Muscle of leg (tissue), 16 donors: ENCODE measurements at places on chromosomes 6 and 20. TPM values are rescaled to one million over a fixed set of nuclear protein-coding genes. Genes with fewer than 3 reads are reported as not detected.
A peak's percentile ranks its signal among the peaks of the same experiment; 100 is the strongest.

- DNase-seq: no peak
These were observed 38.3 kb upstream of the GABRR1 start for GRCh38 chr6:89255417-89255816.

GRCh38 chr6:158037771-158038170 lies 56.1 kb downstream of the SYNJ2 start:
- DNase-seq: no peak

GRCh38 chr6:46961232-46961631 lies 39.5 kb upstream of the ADGRF5 start:
- no peak for DNase-seq

DNA sequence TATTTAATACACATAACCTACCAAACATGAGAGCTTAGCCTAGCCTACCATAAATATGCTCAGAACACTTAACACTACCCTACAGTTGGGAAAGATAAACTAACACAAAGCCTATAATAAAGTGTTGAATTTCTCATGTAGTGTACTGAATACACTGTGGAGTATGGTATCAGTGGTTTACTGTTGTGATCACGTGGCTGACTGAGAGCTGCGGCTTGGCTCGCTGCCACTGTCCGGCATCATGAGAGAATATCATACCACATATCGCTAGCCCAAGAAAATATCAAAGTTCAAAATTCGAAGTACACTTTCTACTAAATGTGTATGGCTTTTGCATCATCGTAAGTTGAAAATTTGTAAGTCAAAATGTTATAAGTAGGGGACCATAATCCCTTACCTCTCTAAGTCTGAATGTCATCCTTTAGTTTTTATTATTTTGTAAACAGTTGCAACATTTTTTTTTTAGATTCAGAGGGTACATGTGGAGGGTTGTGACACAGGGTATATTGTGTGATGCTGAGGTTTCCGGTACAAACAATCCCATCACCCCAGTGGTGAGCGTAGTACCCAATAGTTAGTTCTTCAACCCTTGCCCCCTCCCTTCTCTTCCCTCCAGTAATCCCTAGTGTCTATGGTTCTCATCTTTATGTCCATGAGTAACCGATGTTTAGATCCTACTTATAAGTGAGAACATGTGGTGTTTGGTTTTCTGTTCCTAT lies 14.6 kb upstream of the TAAR1 start:
- DNase-seq: no peak

DNA sequence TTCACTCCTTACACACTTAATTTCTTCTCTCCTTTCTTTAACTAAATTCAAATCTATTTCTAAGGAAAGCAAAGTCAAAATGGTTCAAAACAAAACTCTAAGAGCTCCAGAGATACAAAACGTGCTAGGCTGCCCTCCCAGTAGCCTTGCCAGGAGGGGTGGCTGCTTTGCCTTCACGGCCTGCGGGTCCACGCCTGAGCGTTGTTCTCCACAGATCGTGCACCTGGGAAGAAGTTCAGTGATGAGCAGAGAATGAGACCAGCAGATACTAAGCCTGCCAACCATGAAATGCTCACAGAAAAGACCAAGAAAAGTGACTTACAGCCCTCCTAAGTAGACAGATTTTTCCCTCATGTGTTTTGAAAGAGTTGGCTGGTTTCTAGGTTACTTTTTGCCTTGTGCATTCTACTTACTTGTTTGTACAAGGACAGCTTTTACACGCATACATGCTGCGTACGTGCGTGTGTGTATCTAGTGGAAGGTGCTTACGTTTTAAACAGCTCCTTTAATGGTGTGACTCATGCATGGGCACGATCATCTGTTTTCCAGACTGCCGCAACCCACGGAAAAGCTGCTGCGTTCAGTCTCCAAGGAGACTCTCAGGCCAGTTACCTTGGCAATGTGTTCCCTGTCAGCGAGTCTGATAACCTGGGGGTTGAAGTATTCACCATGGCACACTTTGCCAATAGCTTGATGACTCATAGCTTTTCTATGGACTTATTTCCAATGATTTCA lies 32.4 kb upstream of the PBOV1 start:
- DNase-seq: peak; percentile 58

Gene MMUT
- polyA plus RNA-seq: 24.9 TPM

- DNase-seq: no peak
These were observed 43.5 kb downstream of the FAM229B start for GRCh38 chr6:112130878-112131277.

Gene MACROD2
- polyA plus RNA-seq: 2.0 TPM

- no peak for DNase-seq
These were observed 57.2 kb upstream of the HFE start for GRCh38 chr6:26029857-26030653.

Gene HAO1
- not detected for polyA plus RNA-seq

Gene C20orf141
- polyA plus RNA-seq: not detected

- no peak for DNase-seq
These were observed 67.5 kb downstream of the RTN4IP1 start for GRCh38 chr6:106561686-106562405.

Gene ZC3H12D
- 0.24 TPM for polyA plus RNA-seq

DNA sequence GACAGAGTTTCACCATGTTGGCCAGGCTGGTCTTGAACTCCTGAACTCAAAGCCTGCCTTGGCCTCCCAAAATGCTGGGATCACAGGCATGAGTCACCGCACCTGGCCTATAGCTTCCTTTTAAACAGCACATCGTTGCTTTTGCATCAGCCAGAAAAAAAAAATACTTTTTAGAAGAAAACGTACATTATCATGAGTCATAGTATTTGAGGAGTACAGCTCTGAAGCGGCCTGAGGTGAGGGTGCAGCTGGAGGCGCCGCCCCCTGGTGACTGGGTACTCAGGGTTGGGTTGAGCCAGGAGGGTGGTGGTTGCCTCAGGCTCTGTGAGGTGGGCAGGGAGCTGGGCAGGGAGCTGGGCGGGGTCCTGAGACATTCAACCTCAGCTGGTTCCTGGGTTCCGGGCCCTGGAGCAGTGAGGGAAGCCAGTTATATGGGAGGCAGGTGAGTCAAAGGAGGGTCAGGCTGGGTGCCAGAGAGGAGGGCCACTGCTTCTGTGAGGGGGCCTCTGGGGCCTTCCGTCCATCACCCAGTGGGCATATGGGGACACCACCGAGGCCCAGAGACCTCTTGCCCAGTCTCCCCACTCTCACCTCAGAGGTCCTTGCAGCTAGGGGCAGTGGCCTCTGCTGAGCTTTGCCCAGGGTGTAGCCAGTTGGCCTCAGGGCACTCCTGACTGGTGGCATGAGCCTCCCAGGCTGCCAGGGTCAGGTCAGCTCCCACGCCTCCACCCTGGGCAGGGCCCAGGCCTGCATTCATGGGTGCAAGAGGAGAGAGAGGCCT lies 11.7 kb upstream of the ID1 start:
- DNase-seq: no peak

Gene CALHM6
- 2.2 TPM for polyA plus RNA-seq

Gene FABP7
- polyA plus RNA-seq: 1.0 TPM

GRCh38 chr6:83868639-83869038 lies 9.2 kb downstream of the CYB5R4 start:
- DNase-seq: no peak

DNA sequence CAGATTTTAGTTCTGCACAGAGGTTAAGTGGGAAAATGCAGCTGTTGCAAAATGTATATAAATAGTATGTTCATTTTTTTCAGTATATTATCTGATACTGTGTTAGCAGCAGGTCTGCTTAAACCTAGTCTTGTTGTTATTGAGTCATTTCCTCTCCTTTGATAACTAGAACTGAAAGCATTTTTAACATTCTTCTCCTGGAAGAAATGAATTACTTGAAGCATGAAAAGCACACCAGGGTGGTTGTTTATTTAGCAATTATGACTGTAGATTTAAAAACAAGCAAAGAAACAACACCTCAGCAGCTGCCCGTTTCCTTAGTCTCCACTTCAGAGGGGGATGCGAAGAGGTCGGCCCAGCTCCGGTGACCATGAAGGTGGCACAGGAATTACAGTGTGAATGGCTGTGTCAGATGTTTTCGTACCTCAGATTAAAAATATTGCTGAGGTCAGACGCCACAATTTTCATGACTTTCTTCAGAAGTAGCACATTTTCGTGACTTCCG lies 53.5 kb downstream of the GOPC start:
- DNase-seq: no peak

DNA sequence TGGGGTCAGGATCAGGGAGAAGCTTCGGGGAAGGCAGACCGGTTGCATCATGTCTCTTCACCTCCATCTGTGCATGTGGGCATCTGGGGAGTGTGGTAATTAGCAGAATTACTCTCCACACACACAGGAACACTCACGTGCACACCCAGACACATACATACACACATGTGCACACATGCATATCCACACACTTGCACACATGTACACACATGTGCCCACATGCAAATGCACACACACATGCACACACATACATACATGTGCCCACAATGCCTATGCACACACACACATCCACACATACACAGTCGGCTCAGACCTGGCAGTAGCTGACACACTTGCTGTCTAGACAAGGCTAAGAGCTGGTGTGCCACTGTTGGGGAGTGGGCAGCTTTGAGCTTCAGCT lies 212.3 kb upstream of the PMEPA1 start:
- DNase-seq: no peak

- no peak for DNase-seq
These were observed 96.6 kb downstream of the ARID1B start for GRCh38 chr6:156873654-156874380.

Gene CDH4
- 1.2 TPM for polyA plus RNA-seq

DNA sequence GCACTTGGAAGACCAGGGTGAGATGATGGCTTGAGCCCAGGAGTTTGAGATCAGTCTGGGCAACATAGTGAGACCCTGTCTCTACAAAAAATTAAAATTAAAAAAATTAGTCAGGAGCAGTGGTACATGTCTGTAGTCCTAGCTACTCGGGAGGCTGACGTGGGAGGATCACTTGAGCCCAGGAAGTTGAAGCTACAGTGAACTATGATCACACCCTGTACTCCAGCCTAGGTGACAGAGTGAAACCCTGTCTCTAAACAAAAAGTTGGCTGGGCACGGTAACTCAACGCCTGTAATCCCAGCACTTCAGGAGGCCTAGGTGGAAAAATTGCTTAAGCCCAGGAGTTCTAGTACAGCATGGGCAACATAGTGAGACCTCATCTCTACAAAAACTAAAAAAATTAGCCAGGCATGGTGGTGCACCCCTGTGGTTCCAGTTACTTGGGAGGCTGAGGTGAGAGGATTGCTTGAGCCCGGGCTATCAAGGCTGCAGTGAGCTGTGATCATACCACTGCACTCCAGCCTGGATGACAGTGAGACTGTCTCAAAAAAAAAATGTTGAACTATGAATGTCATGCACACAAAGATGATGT lies 60.8 kb upstream of the MYL9 start:
- no peak for DNase-seq

DNA sequence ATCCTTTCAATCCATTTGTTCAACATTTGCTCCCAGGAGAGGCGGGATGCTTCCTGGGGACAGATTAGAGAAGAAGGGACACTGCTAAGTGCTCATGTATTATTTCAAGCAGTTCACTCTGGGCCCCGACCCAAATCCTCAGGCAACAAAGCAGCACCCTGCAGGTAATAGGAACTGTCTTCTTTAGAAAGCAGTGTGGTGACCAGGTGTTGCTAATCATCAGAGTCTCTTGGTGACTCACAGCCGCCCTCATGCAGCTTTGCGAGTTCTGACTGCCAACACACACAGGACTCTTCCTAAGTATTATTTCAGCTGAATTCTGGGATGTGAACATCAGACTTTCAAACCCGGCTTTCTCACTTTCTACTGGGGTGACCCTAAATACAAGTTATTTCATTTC lies 356.4 kb downstream of the PRKN start:
- no peak for DNase-seq

- DNase-seq: no peak
These were observed 899.3 kb upstream of the MAP3K7 start for GRCh38 chr6:91486200-91486599.

DNA sequence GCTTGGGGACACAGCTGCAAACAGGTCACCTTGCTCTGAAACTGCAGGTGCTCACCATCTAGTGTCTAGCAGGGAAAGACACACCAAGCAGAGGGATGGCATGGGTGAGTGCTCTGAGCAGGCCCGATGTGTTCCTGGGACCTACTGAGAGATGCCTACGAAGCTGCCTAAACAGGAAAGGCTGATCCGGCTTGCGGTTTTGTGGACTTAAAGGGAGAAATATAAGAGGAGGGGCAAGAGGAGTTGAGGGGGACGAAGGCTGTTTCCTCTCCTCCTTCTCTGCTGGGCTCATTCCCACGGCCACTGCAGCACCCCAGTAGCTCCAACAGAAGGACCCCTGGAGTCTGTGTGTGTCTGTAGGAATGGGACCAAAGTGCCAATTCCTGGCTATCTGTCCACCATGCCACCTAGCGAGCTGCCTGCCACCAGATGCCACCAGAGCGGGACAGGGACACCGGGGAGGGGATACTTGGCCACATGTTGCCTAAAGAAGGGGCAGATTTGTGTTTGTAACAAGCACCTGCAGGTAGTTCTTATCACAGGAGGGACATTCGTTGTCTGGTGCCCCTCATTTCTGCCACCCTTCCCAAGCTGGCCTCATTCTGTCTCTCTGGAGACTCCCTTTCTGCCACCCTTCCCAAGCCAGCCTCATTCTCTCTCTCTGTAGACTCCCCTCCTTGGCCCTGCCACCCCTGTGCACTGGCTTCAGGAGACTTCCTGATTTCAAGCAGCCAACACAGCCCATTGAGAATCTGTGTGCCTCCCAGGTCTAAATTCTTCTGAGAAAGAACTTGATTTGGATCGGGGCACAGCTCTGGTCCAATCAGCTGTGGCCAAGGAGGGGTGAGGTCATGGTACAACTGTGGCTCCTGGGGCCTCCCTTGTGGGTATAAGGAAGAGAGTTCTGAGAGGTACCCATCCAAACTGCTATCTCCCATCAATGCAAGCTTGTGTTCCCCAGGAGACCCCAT lies 221.8 kb downstream of the ANKRD60 start:
- no peak for DNase-seq

- DNase-seq: no peak
These were observed 67.0 kb upstream of the FOXQ1 start for GRCh38 chr6:1244941-1245340.

- DNase-seq: no peak
These were observed 1.1 kb upstream of the SLC32A1 start for GRCh38 chr20:38723017-38723847.

GRCh38 chr6:167422934-167423333 lies 98.0 kb downstream of the TTLL2 start:
- DNase-seq: no peak

DNA sequence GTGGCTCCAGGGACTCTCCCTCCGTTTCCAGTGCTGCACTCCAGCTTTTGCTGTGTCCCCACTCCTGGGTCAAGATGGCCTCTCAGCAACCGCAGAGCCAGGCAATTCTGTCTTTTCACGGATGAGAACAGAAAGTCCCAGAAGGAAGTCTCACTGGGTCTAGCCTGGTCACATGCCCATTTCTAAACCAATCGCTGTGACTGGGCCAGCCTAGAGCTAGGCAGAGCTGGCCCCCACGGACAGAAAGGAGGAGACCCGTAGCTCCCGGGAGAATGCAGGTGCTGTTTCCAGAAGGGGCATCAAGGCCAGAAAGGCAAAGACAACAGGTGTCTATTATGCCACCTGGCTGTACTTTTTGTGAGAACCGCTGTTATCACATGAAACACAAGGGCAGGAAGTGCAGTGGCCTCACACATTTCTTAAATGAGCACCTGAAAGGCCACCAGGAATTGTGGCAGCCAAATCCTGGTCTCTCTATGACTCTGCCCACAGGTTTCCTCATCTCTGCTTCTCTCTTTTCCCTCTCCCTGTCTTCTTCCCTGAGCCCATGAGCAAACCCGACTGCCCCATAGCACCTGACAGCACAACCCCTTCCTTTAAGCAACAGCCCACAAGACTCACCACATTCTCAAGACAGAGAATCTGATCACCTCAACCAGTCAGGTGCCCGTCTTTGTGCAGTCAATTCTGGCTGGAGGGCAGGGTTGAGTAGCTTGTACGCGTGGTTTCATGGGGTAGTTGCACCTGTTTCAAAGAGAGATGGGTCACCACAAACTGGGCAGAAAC lies 37.1 kb upstream of the B4GALT5 start:
- no peak for DNase-seq

Gene LRFN2
- 0.08 TPM for polyA plus RNA-seq

Gene HCRTR2
- polyA plus RNA-seq: 0.06 TPM

Gene AGPAT1
- 65.0 TPM for polyA plus RNA-seq
